ENCODE measurements at places on chromosomes 5 and 9. TPM values are rescaled to one million over a fixed set of nuclear protein-coding genes. Genes with fewer than 3 reads are reported as not detected.

DNA sequence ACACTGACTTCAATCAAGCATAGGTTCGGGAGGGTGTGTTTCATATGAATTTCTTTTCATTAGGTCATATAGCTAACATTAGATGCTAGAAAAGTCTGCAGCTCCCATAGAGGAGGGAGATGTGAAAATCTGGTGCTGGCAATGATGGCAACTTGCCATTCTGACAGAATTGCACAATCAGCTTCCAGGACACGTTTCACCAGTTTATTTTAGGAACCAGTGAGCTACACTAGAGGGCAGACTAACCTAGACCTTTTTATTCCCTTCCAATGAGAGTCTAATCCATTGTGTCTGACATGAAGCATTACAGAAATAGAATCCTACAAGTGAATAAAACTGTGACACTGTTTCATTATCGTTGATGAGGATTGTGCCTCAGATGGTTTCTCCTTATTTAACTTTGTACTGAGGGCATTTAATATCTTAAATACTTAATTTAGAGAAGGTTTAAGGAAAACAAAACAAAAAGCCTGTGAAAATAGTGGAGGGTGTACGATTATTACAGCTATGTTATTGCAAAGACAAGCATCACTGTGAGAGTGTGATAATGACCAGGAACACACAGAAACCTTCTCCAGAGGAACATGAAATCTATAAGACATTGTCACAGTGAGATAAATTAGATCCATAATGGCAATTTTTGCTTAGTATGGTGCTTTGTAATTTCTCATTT is 363.3 kb upstream of the RPS23 start:
- no peak for DNase-seq

GRCh38 chr9:92147030-92147851 is 32.0 kb upstream of the SPTLC1 start:
- DNase-seq = peak; percentile 75

- no peak for DNase-seq
Observed at GRCh38 chr5:73424556-73424977, 24.0 kb downstream of the FOXD1 start.

GRCh38 chr5:133245191-133246052 is 193.6 kb downstream of the HSPA4 start:
- peak; percentile 21 for DNase-seq

GRCh38 chr9:131043646-131044045 is 34.7 kb downstream of the LAMC3 start:
- DNase-seq = no peak

- DNase-seq = no peak
Observed at GRCh38 chr5:115257981-115258380, 4.7 kb downstream of the PGGT1B start.

GRCh38 chr9:100938507-100938906 is 90.0 kb upstream of the PLPPR1 start:
- DNase-seq = no peak

DNA sequence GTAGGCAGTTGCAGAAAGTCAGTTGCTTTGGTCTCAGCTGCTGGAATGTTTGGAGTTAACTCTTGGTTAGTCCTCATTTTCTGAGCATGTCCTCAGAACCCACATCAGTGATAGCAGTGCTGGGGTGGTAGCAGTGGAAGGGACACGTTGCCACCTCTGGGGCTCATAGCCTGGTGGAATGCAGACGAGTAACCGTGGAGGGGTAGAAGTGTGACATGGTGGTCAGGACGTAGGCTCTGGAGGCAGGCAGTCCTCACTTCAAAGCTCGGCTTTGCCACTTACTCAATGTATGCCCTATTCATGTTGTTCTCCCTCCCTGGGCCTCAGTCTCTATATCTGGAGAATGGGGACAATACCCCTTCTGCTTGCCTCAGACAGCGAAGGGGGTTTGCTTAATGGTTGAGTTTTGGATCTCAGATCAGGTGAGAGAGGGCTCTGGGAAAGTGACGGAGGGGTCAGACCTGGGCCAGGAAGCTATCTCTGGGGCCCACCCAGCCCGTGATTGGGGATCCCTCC is 62.8 kb downstream of the RGS3 start:
- DNase-seq = no peak

DNA sequence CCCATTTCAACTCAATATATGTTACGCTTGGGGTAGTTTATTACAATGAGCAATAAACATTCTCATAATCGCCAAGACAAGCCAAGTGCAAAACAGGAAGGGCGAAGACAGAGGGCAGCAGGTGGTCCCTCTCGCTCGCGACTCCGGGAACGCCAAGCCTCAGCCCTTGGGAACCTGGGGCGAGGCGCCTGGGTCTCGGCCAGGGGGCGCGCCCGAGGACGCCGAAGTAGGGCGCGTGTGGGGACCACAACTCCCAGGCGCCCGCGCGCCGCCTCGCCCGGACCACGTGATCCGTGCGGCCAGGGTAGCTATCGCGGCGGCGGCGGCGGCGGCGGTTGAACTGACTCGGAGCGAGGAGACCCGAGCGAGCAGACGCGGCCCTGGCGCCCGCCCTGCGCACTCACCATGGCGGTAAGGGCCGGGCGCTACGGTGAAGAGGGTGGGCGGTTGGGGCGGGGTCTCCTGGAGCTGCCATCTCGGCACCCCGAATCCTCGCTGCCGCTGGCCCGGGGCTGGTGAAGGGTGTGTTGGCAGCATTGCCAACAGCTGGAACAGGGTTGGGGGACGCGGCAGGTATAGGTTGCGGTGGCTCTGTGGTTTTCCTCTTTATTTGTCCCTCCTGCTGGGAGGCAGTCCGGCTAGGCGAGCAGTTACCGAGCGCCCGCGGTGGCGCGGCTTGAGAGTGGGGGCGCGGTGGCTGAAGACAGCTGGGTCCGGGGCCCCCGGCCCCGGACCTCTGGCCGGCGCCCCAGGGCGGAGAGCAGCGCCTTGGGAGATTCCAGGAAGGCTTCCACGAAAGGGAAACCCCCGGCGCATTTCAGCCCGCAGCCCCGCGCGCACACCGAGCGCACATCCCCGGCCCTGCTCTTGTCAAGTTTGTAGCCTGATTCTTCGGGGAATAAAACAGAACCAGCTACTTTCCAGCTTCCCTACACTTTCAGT is at the start of gene SLC31A2:
Gene SLC31A2 (plus strand): TSS at position 338 of the 942 bp plus-strand sequence. CDS start 68 bp downstream, at position 406.
- DNase-seq = peak; percentile 97

DNA sequence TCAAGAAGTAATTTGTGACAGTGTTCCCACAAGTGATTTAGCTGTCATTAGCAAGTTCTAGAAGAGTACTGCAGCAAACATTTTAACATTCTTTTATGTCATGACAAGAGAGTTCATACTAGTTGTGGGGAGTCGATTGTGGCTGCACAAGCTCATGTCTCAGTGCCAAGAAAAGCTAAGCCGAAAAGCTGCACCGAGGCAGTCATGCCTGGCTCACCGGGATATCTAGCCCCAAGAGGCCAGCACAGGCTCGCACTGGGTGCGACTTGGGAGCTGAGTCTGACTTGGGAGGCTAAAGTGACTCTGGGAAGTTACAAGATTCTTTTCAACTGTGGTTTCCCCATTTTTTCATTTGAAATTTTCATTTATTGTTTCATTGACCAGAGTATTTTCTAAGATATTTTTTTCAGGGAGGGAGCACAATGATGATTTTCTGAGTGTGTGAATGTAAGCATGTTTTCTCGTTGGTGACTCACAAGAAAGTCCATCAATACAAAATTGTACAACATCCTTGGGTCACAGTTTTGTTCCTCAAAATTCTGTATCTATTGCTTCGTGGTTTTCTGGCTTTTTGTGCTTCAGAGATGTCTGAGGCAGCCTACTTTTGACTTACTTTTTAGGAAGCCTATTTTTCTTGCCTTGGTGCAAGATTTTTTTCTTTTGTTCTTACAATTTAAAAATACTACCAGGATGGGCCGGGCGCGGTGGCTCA is 18.7 kb downstream of the CAST start:
- DNase-seq = no peak

DNA sequence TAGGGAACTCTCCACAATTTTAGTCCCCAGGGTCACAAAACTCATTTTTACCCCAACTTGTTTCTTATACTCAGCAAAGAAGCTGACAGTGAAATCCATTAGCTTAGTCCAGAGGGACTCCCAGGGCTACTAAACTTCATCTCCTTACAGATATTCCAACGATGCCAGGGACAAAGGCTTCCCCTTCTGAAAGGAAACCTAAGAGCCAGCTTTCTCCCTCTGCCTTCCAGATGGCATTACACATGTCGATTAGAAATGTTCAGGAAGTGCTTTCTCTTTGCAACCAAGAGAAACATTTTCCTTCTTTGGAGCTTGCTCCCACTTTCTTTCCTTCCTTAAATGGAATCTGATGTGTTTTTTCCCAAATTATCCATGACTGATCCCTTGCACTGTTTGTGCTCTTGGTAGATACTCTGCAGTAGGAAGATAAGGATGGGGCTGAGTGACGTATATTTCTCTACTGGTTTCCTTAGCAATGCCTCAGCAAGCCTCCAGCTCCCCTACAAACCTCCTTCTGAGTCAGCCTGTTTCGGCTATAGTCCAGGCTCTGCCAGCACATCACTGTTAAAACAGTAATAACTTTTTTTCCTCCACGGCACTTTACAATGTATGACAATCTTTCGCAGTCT is 43.0 kb upstream of the HTR4 start:
- DNase-seq = no peak

DNA sequence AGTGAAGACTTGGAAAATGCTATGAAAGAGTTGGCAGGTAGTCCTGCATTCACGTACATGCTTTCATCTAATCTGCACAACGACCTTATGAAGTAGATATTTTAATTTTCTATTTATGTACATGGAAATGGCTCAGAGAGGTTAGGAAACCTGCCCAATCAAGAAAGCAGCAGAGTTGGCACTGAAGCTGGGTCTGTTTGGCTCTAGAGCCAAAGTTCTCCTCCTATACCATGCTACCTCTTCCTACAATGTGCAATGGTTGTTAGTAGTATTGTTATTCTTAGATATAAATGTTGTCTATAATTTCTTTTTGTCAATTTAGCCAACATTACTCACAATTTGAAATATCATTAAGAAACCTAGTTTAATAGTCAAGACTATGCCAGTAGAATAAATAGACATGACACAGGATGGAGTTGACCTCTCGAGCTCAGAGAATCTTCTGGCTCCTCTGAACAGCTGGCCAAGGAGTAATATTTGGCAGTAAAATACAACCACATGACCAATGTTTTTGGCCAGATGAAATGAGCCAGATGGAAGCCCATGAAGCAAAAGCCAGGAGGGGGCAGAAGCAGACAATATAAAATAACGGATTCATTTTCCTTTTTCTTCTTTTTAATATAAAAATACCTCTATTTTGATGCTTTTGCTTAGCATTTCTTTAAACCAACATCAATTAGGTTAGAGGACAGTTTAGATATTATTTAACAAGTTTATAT is 542.3 kb downstream of the PDE4D start:
- DNase-seq = no peak

GRCh38 chr5:4661836-4662235 is 478.3 kb upstream of the ADAMTS16 start:
- DNase-seq = no peak

GRCh38 chr5:44714871-44715561 is 93.7 kb upstream of the MRPS30 start:
- DNase-seq = no peak

- DNase-seq = peak; percentile 70
Observed at GRCh38 chr5:139481580-139482049, 943 bp downstream of the STING1 start.

Gene TEX48
- total RNA-seq = not detected

Gene DIMT1
- total RNA-seq = 19.3 TPM

Gene NIPAL4
- total RNA-seq = not detected

Gene SARDH
- 3.4 TPM for total RNA-seq

Gene SPAG8
- 13.3 TPM for total RNA-seq

Gene SPINK13
- total RNA-seq = not detected

Gene FGF1
- total RNA-seq = 0.97 TPM

Measured in lower lobe of right lung (tissue), 2 donors.